ENCODE measurements at places on chromosomes 11 and 22. TPM values are rescaled to one million over a fixed set of nuclear protein-coding genes. Genes with fewer than 3 reads are reported as not detected.

Gene SPDYC
- 0.60 TPM for total RNA-seq

Gene CDHR5
- 84.5 TPM for total RNA-seq

Gene ARHGAP20
- 0.98 TPM for total RNA-seq

Gene TRPC6
- not detected for total RNA-seq

Gene FOXR1
- not detected for total RNA-seq

Gene APOC3
- 13,257 TPM for total RNA-seq

DNA sequence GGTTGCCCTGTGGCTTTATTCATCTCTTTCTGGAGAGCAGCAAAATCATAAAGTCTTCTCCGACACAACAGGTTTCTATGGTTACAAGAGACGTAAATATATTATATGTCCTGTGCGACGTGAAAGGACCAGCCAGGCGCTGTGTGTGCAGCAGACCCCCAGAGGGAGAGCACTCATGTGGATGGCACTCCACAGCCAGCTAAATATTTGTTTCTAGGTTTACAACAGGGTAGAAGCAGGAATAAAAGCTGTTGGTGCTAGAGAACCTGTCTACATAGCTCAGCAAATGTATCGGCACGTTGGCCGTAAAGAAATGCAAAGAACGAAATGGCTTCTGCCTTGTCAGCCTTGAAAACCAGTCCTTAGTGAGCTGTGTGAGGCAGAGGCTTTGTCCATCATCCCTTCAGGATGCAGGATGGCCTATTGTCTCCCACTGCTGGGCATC lies 133.8 kb upstream of the PITPNB start:
- DNase-seq, result no peak

DNA sequence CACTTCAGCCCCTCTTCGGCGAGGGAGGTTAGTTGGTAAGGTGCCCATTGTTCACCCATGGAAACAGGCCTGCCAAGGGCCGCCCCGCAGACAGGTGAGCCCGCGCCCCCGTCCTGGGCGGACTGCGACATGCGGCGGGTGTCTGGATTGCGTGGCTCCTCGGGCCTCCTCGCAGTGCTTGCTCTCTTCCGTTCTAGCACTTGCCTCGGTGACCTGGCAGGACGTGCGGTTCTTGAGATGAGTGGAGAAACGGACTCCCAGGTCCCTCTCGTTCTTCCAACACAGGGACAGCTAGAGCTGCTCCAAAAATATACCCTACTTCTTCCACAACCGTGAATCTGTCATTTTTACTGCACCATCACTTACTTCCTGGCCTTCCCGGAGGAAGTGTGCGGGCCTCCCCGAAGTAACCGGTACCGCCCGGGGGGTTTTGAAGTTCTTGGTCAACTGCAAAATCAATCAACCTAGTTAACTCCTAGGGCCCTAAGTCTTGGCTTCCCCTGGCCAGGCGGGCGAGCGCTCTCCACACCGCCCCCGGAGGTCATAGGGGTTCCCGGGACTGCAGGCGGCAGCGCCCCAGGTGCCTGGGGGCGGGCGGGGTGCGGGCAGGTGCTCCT lies 745 bp upstream of the ZBTB44 start:
- peak; percentile 50 for DNase-seq

GRCh38 chr11:94602430-94603372 lies 35.5 kb downstream of the PIWIL4 start:
- DNase-seq, result no peak

GRCh38 chr22:46108564-46109473 lies 41.5 kb upstream of the PPARA start:
- peak; percentile 78 for DNase-seq

DNA sequence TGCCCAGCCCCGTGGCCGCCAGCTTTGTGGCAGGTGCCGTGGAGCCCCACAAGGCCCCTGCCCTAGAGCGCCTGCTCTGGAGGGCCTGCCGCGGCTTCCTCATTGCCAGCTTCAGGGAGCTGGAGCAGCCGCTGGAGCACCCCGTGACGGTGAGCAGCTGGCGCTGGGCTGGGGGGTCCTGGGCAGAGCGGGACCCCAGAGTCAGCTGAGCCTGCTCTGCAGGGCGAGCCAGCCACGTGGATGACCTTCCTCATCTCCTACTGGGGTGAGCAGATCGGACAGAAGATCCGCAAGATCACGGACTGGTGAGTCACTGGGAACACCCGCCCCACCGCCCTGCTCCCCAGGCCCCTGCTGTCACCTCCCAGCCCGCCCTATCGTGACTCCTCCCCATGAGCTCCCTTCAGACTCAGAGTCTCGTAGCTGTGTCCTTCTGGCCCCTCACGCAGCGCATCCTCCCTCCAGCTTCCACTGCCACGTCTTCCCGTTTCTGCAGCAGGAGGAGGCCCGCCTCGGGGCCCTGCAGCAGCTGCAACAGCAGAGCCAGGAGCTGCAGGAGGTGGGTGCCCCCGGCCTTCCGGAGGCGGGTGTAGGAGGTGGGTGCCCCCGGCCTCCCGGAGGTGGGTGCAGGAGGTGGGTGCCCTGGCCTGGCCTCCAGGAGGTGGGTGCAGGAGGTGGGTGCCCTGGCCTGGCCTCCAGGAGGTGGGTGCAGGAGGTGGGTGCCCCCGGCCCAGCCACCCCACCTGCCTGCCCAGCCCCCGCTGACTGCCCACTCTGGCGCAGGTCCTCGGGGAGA lies 4.7 kb downstream of the TCIRG1 start:
- no peak for DNase-seq

DNA sequence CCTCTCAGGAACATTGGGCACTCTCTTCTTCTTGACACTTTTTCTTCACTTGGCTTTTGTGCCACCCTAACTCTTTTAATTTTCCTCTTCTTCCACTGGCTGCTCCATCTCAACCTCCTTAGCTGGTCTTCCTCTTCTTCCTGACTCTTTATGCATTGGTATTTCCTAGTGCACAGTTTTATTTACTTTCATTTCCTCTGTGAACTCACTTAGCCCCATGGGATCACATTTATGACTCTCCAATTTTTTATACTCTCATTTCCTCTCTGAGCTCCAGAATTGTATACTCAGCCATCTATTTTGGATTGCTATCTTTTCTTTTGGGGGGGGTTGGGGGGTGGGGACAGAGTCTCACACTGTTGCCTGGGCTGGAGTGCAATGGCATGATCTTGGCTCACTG lies 38.5 kb upstream of the LARGE1 start:
- no peak for DNase-seq

GRCh38 chr22:20180640-20181039 lies 29.8 kb upstream of the CCDC188 start:
- no peak for DNase-seq

DNA sequence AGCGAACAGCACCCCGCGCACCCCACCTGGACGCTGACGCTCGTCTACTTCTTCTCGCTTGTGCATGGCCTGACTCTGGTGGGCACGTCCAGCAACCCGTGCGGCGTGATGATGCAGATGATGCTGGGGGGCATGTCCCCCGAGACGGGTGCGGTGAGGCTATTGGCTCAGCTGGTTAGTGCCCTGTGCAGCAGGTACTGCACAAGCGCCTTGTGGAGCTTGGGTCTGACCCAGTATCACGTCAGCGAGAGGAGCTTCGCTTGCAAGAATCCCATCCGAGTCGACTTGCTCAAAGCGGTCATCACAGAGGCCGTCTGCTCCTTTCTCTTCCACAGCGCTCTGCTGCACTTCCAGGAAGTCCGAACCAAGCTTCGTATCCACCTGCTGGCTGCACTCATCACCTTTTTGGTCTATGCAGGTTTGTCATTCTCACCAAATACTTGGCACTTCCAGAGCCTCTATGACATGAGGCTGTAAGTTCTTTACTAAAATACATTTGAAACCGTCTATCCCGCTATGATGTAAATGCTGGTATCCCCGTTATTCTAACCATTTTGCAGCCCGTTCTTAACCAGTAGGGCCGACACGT lies 535 bp downstream of the AQP11 start:
- peak; percentile 42 for DNase-seq

DNA sequence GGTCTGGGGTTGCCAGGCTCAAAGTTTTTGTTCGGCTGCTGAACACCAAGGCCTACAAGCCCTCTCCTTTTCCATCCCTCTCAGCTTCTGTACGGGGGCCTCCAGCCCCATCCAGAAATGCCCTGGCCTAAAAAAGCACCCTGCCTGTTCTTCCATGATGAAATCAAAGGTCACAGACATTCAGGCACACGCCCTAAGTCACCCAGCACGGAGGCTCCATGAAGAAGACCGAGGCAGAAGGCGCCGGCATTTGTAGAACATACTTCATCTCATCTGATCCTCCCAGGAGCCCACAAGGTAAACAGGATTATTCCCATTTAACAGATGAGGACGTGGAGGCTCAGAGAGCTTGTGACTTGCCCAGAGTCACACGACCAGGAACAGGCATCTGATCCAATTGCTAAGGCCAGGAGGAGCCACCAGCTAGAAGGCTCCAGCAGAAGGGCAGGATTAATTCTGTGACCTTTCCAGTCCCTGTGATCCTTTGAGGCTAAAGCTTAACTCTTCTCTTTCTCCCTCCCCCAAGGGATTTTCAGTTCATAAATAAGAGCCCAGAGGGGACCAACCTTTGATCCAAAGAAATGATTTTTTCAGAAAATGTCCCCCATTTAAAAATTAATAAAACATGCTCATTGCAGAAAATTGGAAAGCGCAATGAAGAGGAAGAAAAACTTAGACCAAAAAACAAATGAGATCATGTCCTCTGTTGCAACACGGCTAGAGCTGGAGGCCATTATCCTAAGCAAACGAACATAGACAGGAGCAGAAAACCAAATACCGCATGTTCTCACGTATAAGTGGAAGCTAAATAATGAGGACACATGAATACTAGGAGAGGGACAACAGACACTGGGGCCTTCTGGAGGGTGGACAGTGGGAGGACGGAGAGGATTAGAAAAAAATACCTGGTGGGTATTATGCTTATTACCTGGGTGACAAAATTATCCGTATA lies 38.7 kb downstream of the CYTH4 start:
- no peak for DNase-seq

- no peak for DNase-seq
Measured at GRCh38 chr11:118156531-118157185, 4.0 kb upstream of the SCN4B start.

- no peak for DNase-seq
Measured at GRCh38 chr22:26182723-26183122, 13.5 kb downstream of the SEZ6L start.

GRCh38 chr11:108216988-108217387 lies 5.5 kb downstream of the NPAT start:
- no peak for DNase-seq

GRCh38 chr22:40610329-40610850 lies 26.1 kb downstream of the MRTFA start:
- no peak for DNase-seq

- no peak for DNase-seq
Measured at GRCh38 chr11:131977854-131978253, 607.4 kb downstream of the NTM start.

Measured in right lobe of liver (tissue), 6 donors.